Stimulated activated CD8-positive, alpha-beta memory T cell treated with anti-CD3 and anti-CD28 coated beads, Interleukin-15, amount 100 ng/mL, for 4 hours (primary cell): ENCODE measurements at places on chromosomes 3 and 15.

GRCh38 chr3:79354179-79354688, 413.6 kb downstream of the ROBO1 start:
- no peak for DNase-seq

DNA sequence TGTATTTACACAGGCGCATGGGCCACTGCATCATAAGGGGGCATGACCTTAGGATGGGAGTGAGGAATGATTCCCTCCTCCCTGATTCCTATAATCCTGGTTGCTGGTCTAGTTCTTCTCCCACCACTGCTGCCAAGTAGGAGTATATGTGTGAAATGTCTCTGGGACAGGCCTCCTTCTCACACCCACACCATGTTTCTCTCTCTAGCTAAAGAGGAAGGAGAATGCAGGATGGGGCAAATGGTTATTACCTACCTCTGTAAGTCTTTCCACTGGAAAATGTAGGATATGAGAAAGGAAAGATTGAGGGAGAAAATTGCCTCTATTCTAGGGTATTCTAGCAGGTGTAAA, 159.2 kb downstream of the THSD4 start:
- DNase-seq: no peak

DNA sequence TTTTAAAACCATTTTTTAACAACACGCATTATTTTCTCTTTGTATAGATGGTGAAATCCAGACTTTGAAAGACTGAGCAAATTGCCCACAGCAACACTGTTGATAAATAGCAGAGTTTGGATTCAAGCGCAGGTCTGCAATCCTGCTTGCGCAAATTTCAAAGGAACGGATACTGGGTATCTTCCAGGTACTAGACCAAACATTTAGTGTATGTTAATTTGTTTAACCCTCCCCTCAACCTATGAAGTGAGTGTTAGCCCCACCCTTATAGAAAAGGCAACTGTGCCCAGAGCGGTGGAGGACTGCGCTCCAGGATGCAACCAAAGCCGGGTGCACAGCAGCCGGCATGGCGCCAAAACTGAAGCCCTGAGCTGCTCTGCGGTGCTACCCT, 103.8 kb downstream of the CPN2 start:
- no peak for DNase-seq

- DNase-seq: no peak
Measured at GRCh38 chr15:36737430-36737891, 158.0 kb downstream of the CDIN1 start.

- no peak for DNase-seq
Measured at GRCh38 chr3:42014921-42015533, 53.1 kb upstream of the ULK4 start.

- no peak for DNase-seq
Measured at GRCh38 chr15:27623149-27623548, 476.0 kb downstream of the OCA2 start.

- no peak for DNase-seq
Measured at GRCh38 chr3:159994182-159994581, 5.5 kb downstream of the IL12A start.

DNA sequence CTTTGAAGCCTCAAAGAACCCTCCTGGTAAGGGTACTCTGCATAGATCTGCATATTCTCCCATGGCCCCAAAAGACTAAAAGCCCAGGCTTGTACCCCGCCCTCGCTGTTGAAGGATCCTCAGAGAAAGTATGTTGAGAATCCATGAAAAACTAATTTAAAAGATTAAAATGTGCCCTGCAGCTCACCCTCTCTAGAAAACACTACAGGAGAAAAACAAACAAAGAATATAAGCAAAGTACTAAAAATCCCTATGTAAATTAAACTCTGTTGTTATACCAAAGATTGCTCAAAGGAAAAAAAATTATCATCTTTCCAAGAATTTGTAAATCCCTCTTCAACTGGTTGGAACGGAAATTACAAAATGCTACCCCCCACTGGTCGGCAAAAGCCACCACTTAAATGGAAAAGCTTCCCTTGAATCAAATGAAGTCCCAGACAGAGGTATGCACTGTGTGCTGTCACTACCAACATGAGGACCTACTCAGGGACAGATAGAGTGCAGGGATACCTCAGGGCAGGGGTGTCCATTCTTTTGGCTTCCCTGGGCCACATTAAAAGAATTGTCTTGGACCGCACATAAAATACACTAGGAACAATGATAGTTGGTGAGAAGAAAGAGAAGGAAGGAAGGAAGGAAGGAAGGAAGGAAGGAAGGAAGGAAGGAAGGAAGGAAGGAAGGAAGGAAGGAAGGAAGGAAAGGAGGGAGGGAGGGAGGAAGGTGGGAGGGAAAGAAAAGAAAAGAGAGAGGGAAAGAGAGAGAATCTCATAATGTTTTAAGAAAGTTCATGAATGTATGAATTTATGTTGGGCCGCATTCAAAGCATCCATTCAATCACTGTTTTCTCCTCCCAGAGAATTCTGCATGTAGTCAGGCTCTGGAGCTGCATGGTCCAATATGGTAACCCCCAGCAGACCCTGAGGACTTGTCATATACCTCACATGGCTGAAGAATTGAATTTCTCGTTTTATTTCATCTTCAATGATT, 88.1 kb downstream of the MAGI1 start:
- no peak for DNase-seq

DNA sequence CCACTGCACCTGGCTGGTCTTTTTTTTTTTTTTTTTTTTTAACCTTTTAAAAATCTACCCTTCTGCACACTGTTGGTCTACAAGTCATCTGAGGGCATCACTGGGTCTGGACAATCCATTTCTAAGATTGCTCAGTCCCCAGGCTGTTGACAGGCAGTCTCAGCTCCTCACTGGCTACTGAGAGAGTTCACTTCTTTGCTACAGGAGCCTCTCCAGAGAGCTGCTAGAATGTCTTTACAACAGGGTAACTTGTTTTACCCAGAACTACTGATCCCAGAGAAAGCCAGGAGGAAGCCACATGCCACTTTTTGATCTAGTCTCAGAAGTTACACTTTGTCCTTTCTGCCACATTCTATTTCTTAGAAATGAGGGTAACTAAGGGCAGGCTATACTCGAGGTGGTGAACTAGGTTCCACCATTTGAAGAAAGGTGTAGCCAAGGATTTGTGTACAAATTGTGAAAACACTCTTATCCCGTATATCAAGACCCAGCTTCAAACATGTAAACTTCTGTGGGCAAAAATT, 5.7 kb upstream of the CCNB2 start:
- DNase-seq: no peak

DNA sequence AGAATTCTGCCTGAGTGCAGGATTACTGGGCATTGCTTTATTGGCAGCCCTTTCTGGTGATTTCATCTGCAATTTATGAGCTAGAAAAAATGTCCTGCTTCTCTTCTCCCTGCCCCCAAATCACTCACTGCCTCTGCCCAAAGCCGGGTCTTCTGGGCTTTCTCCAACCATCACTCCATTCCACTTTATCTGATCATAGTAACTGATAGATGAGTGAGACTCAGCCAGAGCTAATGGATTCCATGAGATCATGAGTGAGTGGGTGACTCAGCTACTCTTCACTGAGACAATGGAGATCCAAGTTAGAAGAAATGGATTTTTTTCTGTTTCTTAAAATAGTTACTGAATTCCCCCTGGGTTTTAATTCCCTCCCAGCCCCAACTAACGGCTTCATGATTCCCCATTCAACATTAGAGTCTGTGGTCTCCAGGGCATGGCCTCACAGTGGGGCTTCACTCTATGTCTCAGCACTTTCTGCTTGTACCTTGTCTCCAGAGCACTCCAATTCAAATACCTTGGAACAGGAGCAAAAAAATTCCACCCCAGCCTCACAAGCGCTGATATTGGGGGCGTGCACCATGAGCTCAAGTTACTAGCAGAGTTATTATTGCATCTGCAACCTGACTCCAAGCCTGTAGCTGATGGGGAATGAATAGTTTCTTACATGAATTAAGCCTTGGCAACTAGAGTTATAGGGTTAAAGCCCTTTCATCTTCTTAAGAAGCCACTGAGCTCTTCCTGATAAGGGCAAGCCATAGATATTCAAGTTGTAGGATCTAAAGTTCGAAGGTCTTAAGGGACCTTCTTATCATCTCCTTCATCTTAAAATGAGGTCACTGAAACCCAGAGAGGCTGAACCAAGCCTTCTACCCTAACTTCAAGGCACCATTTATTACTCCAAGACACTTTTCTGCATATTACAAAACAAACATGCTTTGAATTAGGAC, 85.9 kb downstream of the AGBL1 start:
- DNase-seq: no peak

DNA sequence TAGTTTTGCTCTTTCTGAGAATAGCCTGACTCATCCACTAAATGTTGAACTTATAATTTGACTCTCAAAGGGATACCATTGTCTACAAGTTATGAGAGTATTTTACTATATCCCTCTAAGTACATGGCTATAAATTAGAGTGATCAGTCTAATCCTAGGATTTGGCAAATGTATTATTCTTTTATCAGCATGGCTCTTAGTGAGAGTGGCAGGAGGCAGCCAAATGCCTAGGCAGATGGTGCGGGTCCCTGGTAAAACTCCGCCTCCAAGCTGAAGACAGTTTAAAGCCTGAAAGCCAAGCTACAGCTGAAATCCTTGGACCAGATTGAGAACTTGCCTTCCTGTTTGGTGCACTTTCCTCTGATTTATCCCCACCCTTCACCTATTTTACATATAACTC, 631.8 kb downstream of the SQOR start:
- DNase-seq: no peak

GRCh38 chr3:101478980-101479379, 34.0 kb downstream of the SENP7 start:
- no peak for DNase-seq

- no peak for DNase-seq
Measured at GRCh38 chr3:53218131-53218530, 37.7 kb downstream of the TKT start.

GRCh38 chr15:80289528-80290495, 37.8 kb upstream of the CTXND1 start:
- no peak for DNase-seq

- DNase-seq: no peak
Measured at GRCh38 chr15:100484443-100484842, 44.3 kb downstream of the CERS3 start.

- no peak for DNase-seq
Measured at GRCh38 chr15:26525096-26525495, 247.8 kb downstream of the GABRB3 start.

- no peak for DNase-seq
Measured at GRCh38 chr15:43529587-43530345, 12.4 kb downstream of the MAP1A start.

DNA sequence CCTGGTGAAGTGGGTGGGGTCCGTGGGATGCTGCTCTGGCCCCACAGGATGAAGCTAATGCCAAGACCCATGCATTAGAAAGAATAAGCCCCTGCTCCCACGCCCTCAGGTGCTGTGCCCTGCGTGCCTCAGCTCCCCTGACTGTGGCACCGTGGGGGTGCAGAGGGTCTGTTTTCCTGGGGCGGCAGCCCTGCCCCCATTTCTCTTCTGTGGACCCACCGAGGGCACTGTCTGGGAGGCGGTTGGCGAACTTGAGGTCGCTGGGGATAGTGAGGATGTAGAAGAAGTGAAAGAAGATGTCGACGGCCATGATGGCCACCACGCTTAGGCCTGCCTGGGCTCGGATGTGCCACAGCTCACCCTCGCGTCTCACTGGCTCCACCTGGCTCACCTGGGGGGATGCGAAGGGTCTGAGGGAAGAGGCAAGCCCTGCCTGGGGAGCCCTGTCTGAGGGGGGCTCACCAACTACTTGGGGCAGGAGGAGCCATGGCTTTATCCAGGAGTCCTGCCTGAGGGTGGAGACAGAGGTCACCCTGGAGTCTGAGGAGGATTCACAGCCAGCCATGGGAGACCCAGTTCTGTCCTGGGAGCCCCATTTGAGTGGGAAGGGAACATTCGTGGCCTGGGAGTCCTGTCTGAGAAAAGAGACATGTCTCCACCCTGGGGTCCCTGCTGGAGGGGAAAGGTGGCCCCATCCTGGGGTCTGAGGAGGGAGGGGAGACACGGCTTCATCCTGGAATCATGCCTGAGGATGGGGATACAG, 5.1 kb downstream of the HHATL start:
- DNase-seq: no peak

DNA sequence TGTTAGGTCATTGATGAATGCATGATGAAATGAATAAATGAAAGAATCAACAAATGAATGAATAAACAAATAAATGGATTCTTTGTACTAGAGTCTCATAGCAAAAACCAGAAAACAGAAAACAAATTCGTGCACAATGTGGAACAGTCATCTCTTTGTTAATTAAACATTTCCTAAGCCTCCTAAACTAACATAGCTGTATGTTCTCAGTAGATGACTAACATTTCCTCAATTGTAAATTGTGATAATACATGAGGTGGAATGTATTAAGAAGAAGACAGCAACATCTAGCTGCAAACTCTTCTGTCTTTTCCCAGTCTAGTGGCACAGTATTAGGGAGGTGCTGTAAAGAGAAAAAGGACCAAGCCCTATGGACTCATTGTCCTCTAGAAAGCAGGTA, 1021.0 kb downstream of the MCTP2 start:
- DNase-seq: no peak

DNA sequence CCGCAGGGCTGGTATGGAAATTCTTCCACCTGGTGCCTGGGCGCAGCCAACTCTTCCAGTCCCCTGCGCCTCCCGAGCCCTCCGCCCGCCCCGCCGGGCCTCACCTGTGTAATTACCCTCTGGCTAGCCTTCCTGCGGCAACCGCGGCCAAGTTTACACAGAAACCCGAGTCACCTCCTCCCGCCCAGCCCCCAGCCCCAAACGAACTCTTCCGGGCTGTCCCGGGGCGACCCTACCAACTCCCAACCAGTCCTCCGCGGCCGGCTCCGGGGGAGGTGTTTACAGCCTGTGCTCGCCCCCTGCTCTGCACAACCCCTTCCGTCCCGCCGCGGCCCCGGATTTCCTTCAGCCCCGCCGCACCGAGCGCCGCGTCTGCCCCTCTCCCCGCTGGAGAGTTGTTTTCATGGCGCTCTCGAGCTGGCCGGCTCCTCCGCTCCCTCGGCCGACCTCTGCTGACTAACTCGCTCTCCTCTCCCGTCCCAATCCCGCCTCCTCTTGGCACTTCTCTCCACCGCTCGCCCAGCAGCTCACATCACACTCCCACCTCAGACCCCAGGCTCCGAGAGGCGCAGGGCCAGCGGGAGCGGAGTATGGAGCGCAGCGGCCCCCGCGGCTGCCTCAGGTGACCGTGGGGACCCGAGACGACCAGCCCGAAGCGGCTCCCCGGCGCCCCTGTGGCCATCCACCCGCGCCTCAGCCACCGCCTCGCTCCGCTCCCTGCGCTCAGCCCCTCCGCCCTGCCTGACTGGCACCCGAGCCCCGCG, 538 bp downstream of the ATOSA start:
- peak; percentile 22 for DNase-seq
